ENCODE measurements at places on chromosomes 13 and 19.

GRCh38 chr13:97030705-97031452 is 36.6 kb upstream of the OXGR1 start:
- no peak for DNase-seq

DNA sequence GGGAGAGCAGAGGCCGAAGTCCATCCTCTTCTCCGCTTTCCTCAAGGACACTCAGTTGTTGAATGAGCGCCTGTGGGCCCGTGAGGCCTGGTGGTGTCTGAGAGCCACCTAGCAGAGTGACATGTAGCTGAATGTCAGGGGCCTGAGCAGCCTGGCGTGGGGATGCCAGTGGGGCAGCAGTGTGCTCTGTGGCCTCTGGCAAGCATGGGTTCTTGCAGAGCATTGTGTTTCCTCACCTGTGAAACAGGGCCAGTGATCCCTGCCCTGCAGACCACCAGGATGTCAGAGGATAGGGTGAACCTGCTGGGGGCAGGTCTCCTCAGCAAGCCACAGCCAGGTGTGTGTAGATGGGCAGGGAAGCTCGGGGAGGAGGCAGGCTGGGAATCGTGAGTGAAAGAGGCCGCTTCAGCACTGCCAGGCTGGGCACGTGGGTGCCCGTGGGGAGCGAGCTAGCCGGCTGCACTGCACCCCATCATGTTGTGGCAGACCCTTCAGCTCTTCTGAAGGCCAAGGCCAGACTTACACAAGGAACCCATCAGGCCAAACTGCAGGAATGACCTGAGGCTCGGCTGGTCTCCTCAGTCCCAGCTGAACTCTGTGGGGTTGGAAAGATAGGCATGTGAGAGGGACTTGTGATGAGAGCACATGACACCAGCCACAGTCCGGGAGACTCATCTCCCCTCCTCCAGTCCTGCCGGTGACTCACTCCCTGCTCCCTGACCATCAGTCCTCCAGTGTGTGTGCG is 5.0 kb downstream of the PPP1R37 start:
- DNase-seq = no peak

GRCh38 chr19:2613507-2614295 is 88.8 kb downstream of the GNG7 start:
- DNase-seq = no peak

DNA sequence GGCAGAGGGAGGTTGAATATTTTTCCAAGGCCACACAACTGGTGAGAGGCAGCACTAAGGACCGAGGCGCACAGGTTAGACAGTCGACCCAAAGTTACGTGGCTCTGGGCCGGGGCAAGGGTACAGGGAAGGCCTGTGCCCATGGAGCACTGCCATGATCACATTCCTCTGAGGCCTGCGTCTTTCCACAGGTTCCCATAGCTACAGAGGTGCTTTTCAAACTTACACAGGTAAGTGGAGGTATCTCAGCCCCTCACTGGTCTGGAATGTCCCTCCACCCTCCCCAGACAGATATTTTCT is 814 bp downstream of the ZNF211 start:
- no peak for DNase-seq

GRCh38 chr13:32988608-32989289 is 27.5 kb upstream of the KL start:
- DNase-seq = no peak

DNA sequence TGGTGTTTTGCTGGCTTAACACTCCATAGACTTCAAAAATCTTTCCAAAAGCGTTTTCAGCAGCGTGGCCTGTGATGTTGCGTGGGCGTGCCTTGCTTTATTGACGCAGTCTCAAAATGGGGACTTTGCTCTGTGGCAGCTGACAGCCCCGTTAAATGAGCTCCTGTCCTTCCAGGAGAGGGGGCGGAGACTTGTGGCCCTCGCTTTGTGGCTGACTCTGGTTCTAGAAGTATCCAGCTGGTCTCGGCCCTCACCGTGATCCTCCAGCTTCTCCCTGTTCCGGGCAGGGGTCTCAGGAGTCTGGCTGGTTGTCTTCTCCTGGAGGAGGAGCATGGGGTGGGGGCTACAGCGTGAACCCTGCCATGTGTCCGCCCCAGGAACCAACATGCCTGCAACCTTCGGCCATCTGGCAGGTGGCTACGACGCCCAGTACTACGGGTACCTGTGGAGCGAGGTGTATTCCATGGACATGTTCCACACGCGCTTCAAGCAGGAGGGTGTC is 8.4 kb upstream of the ZNF554 start:
- DNase-seq = no peak

DNA sequence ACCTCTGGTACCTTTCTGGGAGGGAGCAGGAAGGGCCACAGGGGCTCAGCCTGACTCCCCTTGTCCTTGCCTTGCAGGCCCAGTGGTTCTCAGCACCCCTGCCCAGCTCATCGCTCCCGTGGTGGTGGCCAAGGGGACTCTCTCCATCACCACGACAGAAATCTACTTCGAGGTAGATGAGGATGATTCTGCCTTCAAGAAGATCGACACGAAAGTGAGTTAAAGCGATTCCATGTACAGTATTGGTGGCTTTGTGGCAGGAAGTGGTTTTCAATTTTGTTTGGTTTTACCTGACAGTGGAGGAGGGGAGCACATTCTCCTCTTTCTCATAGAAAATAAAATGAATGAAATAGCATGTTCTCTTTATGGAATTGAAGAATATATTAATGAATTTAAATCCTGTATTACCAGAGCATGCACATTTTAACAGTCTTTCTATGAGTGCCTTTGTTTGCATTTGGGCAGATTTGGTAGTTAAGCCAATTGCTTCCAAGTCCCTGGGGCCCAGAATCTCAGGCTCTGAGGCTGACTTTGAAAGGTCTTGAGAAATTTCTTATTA is 4.1 kb downstream of the MAB21L1 start:
- no peak for DNase-seq

DNA sequence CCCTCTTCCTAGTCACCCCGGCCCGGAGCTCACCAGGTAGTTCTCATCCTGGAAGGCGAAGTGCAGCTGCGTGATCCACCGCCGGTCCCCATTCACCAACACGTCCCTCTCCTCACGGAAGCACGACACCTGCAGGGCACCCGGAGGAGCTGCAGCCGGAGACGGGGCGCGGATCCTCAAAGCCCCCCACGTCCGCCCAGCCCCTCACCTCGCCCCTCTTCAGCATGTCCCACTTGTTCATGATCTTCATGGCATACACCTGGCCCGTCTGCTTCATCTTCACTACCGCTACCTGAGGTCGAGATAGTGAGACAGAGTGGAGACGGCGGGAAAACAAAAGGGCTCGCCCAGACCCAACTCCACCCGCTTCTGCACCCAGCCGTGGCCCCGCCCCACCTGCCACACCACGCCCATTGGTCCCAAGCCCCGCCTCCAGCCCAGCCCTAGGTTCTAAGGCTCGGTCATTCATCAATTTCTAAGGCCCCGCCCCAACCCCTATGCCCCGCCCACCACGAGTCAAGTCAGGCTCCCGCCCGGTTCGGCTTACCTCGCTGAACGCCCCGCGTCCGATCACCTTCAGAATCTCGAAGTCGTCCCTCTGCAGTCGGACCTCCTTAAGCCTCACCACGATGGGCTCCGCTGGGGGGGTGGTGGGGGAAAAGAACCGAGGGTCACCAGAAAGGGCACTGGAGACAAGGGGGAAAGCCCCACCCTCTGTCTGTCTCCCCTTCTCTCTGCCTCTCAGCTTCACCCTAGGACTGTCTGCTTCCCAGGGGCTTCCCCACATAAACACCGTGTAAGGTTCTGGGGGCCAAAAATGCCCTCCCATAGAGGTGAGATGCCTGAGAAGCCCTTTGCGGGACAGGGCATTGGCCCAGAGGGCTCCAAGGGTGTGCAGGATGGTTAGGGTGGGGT is 2.8 kb downstream of the DMPK start:
- no peak for DNase-seq

- DNase-seq = no peak
Observed at GRCh38 chr19:4059891-4060620, 6.6 kb downstream of the ZBTB7A start.

- DNase-seq = no peak
Observed at GRCh38 chr19:8311461-8312260, 3.5 kb upstream of the CD320 start.

GRCh38 chr19:3480383-3481091 is at the start of gene SMIM24:
SMIM24 (minus strand) TSS chr19:3480525; CDS start chr19:3480463, 62 bp downstream.
- no peak for DNase-seq

GRCh38 chr13:83272652-83273240 is 609.5 kb downstream of the SLITRK1 start:
- no peak for DNase-seq

- peak; percentile 76 for DNase-seq
Observed at GRCh38 chr19:21474671-21475181, 30.7 kb upstream of the ZNF429 start.

DNA sequence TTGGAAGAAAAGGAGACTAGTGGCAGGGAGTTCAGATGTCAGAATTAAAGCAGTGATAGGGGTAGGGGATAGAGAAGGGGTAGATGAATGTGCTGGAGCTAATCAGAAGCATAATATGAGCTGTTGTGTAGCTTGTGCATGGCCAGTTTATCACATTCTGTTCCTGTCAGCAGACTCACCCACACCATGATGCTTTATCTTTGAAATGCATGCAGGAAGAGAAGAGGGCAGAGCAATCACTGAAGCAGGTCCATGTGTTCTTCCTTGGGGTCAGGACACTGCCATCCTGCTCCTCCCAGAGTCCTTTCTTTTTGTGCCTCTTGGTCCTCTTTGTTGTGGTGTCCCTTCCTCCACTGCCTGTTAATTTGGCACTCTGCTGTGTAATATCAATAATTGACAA is 5.8 kb downstream of the CHAMP1 start:
- no peak for DNase-seq

GRCh38 chr19:3175781-3176714 is 2.5 kb upstream of the S1PR4 start:
- DNase-seq = no peak

DNA sequence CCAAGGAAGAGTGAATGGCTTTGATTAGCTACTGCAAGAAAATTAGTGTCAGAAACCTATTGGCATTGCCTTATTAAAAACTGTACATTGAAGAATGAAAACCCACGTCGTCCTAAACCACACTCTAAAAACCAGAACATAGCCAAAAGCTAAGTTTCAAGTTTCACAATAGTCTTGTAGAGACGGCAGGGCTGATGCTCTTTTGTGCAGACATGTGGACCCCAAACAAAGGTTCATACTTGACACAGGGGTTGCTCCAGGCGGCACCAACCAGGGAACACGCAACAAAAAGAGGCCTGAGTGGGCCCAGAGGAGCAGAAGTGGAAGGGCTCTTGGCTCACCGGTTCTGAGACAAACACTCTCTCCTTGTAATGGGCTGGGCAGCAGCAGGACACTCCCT is 28.6 kb upstream of the MIR17HG start:
- DNase-seq = no peak

- DNase-seq = no peak
Observed at GRCh38 chr13:93673885-93674284, 447.3 kb downstream of the GPC6 start.

DNA sequence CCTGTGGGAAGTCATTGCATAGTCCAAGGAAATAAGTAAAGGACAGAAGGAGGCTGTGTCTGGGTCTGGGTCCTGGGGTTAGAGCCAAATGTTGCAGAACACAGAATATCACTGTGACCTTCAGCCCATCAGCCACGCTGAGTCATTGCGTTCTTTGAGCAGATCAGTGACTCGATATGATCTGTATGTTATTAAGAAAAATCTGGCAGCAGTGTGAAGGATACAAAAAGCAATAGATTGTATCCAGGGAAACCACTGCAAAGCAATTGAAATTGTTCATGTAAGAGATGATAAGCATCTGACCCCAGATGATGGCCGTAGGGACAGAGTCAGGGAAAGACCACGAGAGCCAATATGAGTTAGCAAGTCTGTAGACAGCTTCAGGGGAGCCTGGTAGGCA is 1575.1 kb upstream of the SLC10A2 start:
- no peak for DNase-seq

- DNase-seq = no peak
Observed at GRCh38 chr13:39484506-39485313, 118.3 kb downstream of the LHFPL6 start.

DNA sequence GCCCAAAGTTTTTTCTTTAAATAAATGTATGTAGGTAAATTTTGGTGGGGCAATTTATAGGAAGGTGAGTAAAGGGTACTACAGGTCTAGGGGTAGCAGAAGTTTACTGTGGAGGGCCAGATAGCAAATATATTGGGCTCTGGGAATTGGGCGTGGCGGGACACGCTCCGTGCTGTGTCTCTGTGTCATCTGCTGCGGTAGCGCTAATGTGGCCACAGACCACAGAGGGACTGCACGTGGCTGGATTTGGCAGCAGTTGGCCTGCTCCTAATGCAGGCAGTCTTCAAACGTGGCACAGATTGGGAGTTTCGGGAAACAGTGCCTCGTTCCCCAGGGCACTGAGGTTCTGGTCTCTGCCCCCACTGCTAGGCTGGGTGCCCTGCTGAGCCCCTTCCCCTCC is 16.6 kb upstream of the MYDGF start:
- no peak for DNase-seq

GRCh38 chr13:45385907-45386553 is 32.1 kb downstream of the SLC25A30 start:
- no peak for DNase-seq

DNA sequence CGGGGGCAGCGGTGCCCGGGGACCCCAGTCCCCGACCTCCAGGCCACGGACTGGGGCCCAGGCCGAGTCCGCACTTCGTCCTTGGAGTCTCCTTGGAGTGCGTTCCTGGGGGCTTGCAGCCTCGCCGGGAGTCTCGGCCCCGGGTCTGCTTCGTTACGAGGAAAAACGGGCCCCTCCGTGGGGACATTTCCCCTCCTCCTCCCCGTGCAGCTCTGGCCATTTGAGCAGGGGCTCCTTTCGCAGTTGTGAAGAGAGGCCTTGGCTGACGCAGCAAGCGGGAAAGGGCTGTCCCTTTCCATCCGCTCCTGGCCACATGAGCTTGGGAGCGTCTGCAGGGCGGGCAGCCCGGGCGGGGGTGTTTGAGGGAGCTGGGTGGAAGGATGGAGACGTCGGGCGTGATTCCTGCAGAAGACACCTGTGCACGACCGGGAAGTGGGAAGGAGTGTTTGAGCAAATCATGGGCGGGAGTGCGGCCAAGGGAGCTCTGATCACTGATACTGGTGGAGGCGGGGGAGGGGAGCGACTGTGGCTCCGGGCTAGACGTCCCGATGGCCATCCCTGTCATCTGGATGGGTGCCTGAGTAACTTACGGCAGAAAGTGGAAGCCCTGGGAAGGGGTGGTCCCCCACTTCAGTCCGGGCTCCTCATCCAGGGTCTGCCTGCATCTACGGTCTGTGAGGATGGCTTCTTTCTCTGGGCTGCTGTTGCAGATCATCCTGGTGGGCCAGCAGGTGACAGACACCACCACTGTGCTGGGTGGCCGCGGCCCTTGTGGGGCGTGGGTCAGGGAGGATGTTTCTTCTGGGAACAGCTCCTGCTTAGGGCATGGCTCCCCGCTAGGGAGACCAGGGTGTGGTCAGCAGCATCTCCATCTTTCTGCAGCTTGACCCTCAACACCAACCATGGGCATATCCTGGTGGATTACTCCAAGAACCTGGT is 736 bp downstream of the GPI start:
- DNase-seq = no peak

GRCh38 chr19:48506138-48506733 is 5.4 kb downstream of the LMTK3 start:
- DNase-seq = peak; percentile 57

GRCh38 chr13:25932365-25932764 is 119.5 kb downstream of the SHISA2 start:
- no peak for DNase-seq

- DNase-seq = no peak
Observed at GRCh38 chr19:30371161-30371836, 885 bp upstream of the ZNF536 start.

- no peak for DNase-seq
Observed at GRCh38 chr13:110403721-110404120, 96.6 kb downstream of the COL4A2 start.

GRCh38 chr19:48237057-48237456 is 18.7 kb downstream of the CARD8 start:
- DNase-seq = no peak

- no peak for DNase-seq
Observed at GRCh38 chr13:42746866-42747265, 34.5 kb upstream of the FAM216B start.
